PC-9 (cell line): ENCODE measurements at places on chromosomes 7 and 10. TPM values are rescaled to one million over a fixed set of nuclear protein-coding genes. Genes with fewer than 3 reads are reported as not detected.

DNA sequence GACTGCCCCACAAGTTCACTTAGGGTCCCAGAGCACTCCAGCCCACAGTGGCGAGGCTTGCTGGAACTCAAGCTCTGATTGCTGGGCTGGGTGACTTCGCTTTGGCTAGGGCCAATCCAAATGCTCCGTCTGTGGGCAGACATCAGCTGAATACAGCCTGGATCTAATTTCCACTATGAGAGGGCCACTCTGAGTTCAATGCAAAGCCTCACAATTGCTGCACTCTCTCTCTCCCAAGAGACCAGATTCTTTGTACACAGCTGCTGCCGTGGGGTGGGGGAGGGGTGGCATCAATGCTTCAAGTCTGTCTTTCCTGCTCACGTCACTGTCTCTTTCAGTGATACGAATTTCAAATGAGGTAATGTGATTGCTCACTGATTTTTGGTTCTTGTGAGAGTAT, 47.3 kb upstream of the BPGM start:
- no peak for DNase-seq
- no peaks in the 10 kb centered on the region for H3K27me3 ChIP-seq

GRCh38 chr7:140209866-140210609, 33.3 kb upstream of the KDM7A start:
- H3K27me3 ChIP-seq = no peaks in the 10 kb centered on the region
- H3K27ac ChIP-seq = no peak overlapping the region
- H3K36me3 ChIP-seq = no peaks in the 10 kb centered on the region
- no peak for DNase-seq
- peaks cover 15% of the 10 kb centered on the region; the same call in 1 of the 2 replicates for H3K4me1 ChIP-seq

Gene PDE6C
- total RNA-seq = not detected in 2 replicates

DNA sequence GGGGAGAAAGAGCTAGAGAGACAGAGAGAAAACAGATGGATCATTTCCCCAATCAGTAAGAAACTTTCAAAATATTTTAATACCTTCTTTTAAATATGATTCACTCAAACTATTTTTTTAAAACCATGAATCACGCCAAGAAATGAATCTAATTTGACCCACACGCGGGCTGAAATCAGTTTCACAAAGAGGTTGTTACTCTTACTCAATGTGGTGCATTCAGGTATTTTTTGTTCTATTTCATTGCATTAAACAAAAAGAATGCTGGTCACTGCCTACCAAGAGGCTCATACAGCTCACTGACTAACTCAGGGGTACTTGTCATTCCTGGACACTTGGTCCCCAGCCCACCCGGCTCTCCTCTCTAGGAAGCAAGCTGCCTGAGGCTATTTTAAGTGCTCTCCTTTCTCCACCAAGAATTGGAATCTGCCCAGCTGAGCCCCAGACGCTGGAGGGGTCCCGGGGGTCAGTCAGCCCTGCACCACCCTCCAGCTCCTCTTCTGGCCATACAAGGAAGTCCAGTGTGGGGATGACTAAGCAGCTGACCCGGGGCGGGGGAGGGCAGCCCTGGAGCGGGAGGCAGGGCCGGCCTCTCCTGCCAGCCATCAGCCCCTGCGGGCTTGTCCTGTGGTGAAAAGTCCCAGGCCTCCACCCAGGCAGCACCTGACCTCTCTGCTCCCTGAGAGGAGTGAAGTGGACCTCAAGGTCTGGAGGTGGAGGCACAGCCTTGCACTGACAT, 21.7 kb upstream of the PFKP start:
- H3K27me3 ChIP-seq = no peaks in the 10 kb centered on the region
- H3K27ac ChIP-seq = peak overlapping the region; percentile 95
- H3K4me3 ChIP-seq = peak overlapping the region; percentile 8; the same call in 1 of the 2 replicates
- peaks cover 36% of the 10 kb centered on the region for H3K4me1 ChIP-seq
- peak; percentile 86 for DNase-seq

GRCh38 chr7:116528008-116528789, 3.4 kb downstream of the CAV1 start:
- peak overlapping the region; percentile 97; the same call in 1 of the 2 replicates for H3K4me3 ChIP-seq
- H3K27ac ChIP-seq = 0 out of 2 replicates have a peak overlapping the region, but pooled peaks have one; percentile 7
- peaks cover 50% of the 10 kb centered on the region for H3K4me1 ChIP-seq
- H3K36me3 ChIP-seq = peaks cover 35% of the 10 kb centered on the region
- H3K27me3 ChIP-seq = no peaks in the 10 kb centered on the region

Gene KIAA1549
- total RNA-seq = 20.2 and 26.6 TPM in 2 replicates

GRCh38 chr7:134710854-134711624, 64.4 kb downstream of the BPGM start:
- H3K4me1 ChIP-seq = no peaks in the 10 kb centered on the region; the same call in 1 of the 2 replicates
- DNase-seq = no peak
- no peaks in the 10 kb centered on the region for H3K27me3 ChIP-seq
- H3K36me3 ChIP-seq = no peaks in the 10 kb centered on the region

- H3K27ac ChIP-seq = no peak overlapping the region
- H3K4me1 ChIP-seq = no peaks in the 10 kb centered on the region
- H3K4me3 ChIP-seq = no peak overlapping the region
- no peaks in the 10 kb centered on the region for H3K36me3 ChIP-seq
- peaks cover 6% of the 10 kb centered on the region for H3K27me3 ChIP-seq
Measured at GRCh38 chr7:37186753-37187152, 261.9 kb downstream of the ELMO1 start.

GRCh38 chr10:86148117-86148516, 218.5 kb downstream of the GRID1 start:
- H3K27ac ChIP-seq = no peak overlapping the region
- H3K4me1 ChIP-seq = no peaks in the 10 kb centered on the region
- DNase-seq = no peak
- no peak overlapping the region for H3K4me3 ChIP-seq

GRCh38 chr7:91310830-91311460, 46.7 kb downstream of the FZD1 start:
- no peak overlapping the region for H3K4me3 ChIP-seq
- H3K27ac ChIP-seq = no peak overlapping the region
- H3K4me1 ChIP-seq = no peaks in the 10 kb centered on the region
- no peak for DNase-seq
- no peaks in the 10 kb centered on the region for H3K36me3 ChIP-seq

DNA sequence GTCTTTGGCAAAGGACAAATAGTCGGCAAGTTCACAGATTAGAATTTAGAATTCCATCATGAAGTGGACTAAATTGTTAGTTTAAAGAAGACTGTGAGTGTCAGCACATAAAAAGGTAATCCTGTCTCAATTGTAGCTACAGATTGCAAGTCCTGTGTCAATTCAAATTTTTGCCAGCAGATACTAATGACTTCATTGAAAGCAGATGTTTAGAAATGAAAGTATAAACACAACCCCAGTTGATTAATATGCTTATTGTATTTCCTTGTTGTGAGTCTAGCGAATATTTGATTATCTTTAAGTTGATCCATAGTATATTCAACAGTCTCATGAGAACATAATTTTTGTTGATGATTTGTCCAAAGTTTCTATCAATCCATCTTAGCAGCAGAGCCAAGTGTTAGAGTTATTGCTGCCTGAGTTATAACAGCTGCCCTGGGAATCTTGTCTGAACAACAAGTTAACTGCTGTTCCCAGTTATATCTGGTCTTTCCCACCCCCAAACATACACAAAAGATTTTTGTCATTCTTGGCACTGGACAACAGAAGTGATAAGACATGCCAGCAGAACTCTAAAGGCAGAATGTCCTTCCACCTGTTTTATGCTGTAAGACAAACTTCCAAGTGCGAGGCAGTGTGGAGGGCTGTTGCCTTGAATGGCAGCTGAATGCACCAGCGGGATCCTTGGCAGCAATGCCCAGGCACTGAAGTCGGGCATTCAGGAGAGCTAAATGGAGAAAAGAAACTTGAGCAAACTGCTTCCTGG, 21.3 kb upstream of the HERPUD2 start:
- no peak overlapping the region for H3K4me3 ChIP-seq
- DNase-seq = no peak
- H3K27ac ChIP-seq = no peak overlapping the region
- no peaks in the 10 kb centered on the region for H3K27me3 ChIP-seq

DNA sequence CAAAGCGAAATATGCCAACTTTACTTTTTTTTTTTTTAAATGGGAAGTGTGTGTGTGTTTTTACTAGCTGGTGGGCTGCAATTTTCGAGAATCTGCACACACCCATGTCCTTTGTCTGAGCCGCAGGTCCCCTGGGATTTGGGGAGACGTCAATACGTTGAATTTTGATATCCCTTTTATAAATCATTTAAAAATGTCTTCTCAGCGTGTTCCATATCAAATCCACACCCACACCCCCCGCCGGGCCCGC, 404 bp upstream of the FMC1 start:
- H3K4me1 ChIP-seq = peaks cover 10% of the 10 kb centered on the region; the same call in 1 of the 2 replicates
- no peaks in the 10 kb centered on the region for H3K27me3 ChIP-seq
- H3K27ac ChIP-seq = peak overlapping the region; percentile 93
- peak overlapping the region; percentile 80 for H3K4me3 ChIP-seq

Gene KCNH2
- total RNA-seq = 1.5 and 1.6 TPM in 2 replicates

GRCh38 chr10:124727361-124727960, 16.7 kb downstream of the FAM53B start:
- no peaks in the 10 kb centered on the region for H3K36me3 ChIP-seq
- DNase-seq = no peak
- H3K27ac ChIP-seq = no peak overlapping the region
- no peak overlapping the region for H3K4me3 ChIP-seq
- H3K4me1 ChIP-seq = no peaks in the 10 kb centered on the region
- H3K27me3 ChIP-seq = no peaks in the 10 kb centered on the region

DNA sequence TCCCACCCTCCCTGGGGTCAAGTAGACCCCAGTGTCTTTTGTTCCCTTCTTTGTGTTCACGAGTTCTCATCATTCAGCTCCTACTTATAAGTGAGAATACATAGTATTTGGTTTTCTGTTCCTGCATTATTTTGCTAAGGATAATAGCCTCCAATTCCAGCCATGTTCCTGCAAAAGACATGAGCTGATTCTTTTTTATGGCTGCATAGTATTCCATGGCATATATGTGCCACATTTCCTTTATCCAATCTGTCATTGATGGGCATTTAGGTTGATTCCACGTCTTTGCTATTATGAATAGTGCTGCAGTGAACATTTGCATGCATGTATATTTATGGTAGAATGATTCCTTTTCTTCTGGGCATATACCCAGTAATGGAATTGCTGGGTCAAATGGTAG, 28.3 kb upstream of the CAMK2B start:
- no peak overlapping the region for H3K27ac ChIP-seq
- H3K36me3 ChIP-seq = no peaks in the 10 kb centered on the region
- H3K27me3 ChIP-seq = peaks cover 6% of the 10 kb centered on the region; the same call in 1 of the 2 replicates
- H3K4me1 ChIP-seq = no peaks in the 10 kb centered on the region
- no peak overlapping the region for H3K4me3 ChIP-seq

GRCh38 chr7:32522746-32523530, 27.6 kb downstream of the AVL9 start:
- peaks cover 34% of the 10 kb centered on the region for H3K36me3 ChIP-seq
- DNase-seq = no peak
- no peaks in the 10 kb centered on the region for H3K27me3 ChIP-seq
- no peak overlapping the region for H3K4me3 ChIP-seq
- H3K4me1 ChIP-seq = no peaks in the 10 kb centered on the region

GRCh38 chr10:86311190-86311589, 55.4 kb downstream of the GRID1 start:
- no peak overlapping the region for H3K4me3 ChIP-seq
- H3K27ac ChIP-seq = no peak overlapping the region
- H3K27me3 ChIP-seq = no peaks in the 10 kb centered on the region
- no peaks in the 10 kb centered on the region for H3K36me3 ChIP-seq

GRCh38 chr10:52466464-52466863, 152.4 kb downstream of the DKK1 start:
- H3K27ac ChIP-seq = no peak overlapping the region
- peaks cover 12% of the 10 kb centered on the region for H3K4me1 ChIP-seq
- H3K36me3 ChIP-seq = no peaks in the 10 kb centered on the region
- H3K27me3 ChIP-seq = no peaks in the 10 kb centered on the region
- DNase-seq = no peak

GRCh38 chr10:73997461-73997786, 492 bp upstream of the VCL start:
- H3K27ac ChIP-seq = peak overlapping the region; percentile 38
- H3K4me1 ChIP-seq = peaks cover 36% of the 10 kb centered on the region

Gene HOXA3
- 50.5 and 53.1 TPM in 2 replicates for total RNA-seq

DNA sequence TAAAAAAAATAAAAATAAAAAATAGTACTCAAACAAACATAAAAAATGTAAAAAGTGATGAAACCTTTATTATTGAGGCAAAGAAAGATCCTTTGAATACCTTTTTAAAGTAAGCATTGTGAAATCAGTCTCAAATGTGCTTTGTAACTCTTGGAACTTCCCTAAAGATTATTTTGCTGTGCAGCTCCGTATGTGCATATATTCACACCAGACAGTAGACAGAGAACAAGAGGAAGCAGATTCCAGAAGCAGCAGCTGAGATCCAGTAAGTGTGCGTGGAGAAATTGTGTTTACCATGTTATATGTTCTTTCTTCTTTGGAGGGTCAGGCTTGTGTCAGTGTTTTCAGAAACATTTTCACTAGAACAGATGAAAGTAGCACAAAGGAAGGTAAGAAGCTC, 324.9 kb downstream of the AGMO start:
- H3K4me1 ChIP-seq = no peaks in the 10 kb centered on the region
- no peaks in the 10 kb centered on the region for H3K36me3 ChIP-seq
- no peak for DNase-seq
